ENCODE measurements at places on chromosomes 2 and 18.
A peak's percentile ranks its signal among the peaks of the same experiment; 100 is the strongest.

GRCh38 chr2:25090801-25091200 is 48.9 kb downstream of the EFR3B start:
- DNase-seq, result no peak

DNA sequence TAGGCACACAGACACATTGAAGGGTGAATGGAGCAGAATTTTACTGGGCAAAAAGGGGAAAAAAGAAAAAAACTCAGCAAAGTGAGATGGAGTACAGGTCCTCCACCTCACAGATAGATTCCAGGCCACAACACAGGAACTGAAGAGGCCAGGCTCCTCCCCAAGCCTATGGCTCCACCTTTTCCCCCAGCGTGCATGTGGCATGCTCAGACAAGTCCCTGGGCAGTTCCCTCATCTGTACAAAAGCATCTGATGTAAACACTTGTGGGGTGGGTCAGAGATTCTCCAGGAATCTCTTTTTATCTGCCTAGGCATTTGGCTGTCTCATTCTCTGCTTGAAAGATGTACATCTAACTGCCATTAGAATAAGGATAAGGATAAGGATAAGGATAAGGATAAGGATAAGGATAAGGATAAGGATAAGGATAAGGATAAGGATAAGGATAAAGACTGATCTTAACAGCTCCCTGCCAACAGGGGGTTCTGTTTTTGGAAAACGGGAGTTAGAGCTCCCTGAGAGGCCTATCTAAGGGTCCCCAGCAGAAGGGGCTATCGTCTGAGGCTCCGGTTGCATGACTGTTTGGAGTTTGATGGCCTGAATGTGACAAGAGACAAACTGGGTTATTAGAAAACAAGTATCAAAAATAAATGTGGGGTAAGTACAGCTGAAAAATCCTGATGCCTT is 17.2 kb upstream of the ASXL3 start:
- no peak for DNase-seq

DNA sequence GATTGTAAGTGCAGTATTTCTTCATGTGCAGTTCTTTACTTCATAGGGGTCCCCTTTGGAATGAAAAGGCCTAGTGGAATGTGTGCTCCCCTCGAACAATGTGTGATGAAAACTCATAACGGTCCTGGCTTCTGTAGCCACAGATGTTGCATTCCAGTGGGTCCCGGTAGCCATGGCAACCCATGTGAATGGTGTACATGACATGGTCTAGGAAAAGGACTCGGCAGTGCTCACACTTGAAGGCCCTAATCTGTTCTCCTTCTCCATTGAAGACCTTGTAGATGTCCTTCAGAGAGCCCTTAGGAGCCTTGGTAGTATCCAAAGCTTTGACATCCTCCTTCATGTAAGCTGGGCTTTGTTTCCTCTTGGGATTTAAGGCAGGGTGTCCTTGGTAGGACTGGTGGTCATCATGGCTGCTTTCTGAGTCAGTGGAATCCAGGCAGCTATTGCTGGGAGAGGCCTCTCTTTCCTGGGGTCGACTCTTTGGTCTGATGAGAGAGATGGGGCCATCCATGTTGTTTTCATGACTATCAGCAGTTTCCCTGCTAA is 144.0 kb downstream of the IKZF2 start:
- no peak for DNase-seq

GRCh38 chr2:105344704-105345345 is 7.5 kb downstream of the C2orf49 start:
- no peak for DNase-seq

DNA sequence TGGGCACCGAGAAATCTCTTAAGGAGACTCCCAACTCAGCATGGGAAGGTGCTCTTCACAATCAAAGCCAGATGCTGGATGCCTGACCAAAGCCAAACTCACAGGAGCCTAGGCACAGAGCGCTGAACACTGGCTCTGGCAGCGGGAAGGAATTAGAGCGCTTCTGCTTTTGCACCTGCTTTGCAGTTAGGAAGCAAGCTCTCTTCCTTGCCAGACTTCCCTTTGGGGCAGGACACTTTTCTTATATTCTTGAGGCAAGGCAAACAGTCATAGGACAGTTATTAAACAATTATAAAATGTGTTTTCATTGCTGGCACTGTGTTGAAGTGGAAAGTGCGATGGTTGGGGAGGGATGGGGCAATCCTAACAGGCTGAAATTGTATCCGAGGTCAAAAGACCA is 79.6 kb upstream of the DNMT3A start:
- no peak for DNase-seq

- DNase-seq, result no peak
Measured at GRCh38 chr2:209726311-209726710, 45.3 kb upstream of the UNC80 start.

DNA sequence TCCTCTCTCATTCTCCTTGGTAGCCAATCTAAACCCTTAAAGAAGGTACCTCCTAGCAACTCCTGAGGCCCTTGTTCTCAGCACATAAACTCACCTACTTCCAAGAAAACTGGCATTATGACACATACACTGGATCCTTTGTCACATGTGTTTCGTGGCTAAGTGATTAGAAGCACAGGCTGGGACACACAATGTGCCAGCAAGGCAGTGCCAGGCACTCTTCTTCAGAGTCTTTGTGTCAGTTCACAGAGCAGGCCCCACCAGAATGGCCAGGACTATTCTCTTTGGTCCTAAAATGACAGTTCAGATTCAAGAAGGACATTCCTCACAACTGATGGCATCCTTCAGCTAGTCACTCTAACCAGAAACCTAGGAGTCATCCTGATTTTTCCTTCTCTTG is 40.3 kb downstream of the SMC6 start:
- DNase-seq, result no peak

- DNase-seq, result no peak
Measured at GRCh38 chr2:71941726-71942525, 205.7 kb downstream of the CYP26B1 start.

- peak; percentile 68 for DNase-seq
Measured at GRCh38 chr2:30346471-30347169, 100.4 kb upstream of the LCLAT1 start.

- DNase-seq, result no peak
Measured at GRCh38 chr2:151395509-151396374, 14.0 kb upstream of the RIF1 start.

- DNase-seq, result no peak
Measured at GRCh38 chr18:49161627-49162026, 210.9 kb upstream of the SMAD7 start.

DNA sequence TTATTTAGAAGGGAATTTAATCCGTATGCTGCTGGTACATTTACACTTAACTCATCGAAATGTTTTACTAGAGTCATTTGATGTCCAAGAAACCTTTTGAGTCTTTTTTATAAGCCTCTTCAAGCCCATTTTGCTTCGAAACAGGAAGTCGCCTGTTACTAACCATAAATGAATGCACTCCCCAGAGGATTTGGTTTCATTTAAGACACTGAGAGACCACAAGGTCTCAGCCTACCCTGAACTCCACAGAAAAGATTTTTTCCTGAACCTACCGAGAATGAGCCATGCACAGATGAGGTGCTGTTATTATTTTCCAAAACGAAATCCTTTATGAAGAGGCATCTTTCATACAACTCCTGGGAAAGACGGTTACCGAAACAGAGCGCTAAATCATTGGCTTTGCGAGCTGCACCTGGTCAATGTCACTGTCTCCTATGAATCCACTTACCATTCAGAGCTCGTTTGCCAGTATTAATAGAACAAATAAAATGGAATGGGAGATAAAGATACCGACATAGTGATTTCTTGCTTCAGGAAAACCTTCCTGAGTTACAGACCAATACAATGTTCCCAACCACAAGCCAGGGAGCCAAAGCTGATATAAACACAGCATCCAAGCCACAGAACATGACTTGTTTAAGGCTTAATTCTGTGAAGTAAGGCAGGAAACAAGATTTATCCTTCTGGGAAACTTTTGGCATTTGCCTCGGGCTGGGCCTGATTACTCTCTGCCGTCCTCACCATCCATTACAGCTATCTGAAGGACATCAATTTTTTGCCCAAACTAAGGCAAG is 382.1 kb downstream of the OSR1 start:
- DNase-seq, result no peak

DNA sequence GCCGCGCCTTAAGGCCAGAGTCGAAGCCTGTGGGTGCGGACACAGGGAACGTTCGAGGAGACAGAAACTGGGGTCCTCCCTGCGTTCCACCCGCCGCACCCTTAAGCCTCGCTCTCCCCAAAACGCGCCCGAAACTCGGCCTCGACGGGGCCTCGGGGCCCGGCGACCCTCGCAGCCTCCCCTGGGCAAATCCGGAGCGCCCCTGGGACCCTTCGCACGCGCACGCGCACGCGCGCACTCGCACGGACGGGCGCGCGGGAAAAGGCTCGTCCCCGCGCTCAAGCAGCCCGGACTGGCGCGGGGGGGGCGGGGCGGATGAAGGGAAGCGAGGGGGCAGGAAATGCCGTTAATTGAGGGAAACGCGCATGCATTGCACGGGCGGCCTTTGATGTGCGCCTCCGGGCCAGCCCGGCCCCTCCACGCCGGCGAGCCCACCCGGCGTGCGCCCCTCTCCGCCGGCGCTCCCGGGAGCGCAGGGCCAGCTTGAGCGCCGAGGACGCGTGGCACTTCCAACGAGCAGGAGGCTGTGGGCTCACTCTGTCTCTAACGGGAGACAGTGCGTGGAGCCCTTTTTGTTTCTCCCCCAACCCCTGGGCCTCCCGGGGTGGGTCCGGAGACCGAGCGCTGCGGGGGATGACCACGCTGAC is 5.4 kb upstream of the SALL3 start:
- DNase-seq, result no peak

GRCh38 chr2:105879106-105879802 is 134.5 kb downstream of the NCK2 start:
- no peak for DNase-seq

- DNase-seq, result no peak
Measured at GRCh38 chr2:121450301-121450700, 80.4 kb upstream of the RNU4ATAC start.

- DNase-seq, result peak; percentile 71
Measured at GRCh38 chr2:188395903-188396689, 104.4 kb downstream of the GULP1 start.

- DNase-seq, result peak; percentile 69
Measured at GRCh38 chr2:137947728-137948336, 16.4 kb upstream of the HNMT start.

GRCh38 chr18:10901329-10901728 is 248.0 kb downstream of the PIEZO2 start:
- no peak for DNase-seq

DNA sequence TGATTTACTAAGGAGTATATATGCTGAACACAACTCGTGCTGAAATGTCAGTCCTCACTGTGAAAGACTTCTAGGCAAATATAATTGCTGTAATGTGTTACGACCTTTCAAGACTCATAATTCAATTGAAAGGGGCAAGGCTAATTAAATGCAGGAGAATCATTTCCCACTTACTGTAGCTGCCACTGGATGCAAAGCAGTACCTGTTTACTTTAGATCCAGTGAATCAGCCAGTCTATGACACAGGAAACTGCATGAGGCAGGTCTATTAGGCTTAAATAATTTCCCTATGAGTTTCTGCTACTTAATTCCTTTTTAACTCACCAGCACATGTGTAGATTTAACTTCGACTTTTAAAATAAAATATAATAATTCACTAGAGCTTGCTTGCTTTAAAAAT is 125.6 kb downstream of the CTNNA2 start:
- no peak for DNase-seq

DNA sequence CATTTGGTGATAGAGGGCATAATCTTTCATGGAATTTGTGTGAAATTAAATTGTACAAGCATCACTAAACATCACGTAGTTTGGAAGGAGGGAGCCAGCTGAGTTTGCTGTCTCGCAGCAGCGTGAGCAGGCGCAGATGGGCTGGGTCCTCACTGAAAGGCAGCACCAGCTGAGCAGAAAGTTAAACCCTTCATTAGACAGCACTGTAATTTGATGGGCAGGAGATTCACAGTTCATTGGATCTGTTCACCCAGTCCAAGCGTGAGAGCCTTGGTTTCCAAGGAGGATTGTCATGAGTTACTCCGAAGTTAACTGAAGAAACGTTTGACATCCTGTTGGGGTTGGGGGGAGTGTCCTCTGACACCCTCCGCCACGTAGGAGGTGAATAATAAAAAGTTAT is 89.8 kb upstream of the NFATC1 start:
- DNase-seq, result no peak

- no peak for DNase-seq
Measured at GRCh38 chr2:148306027-148306426, 285.1 kb downstream of the MBD5 start.

DNA sequence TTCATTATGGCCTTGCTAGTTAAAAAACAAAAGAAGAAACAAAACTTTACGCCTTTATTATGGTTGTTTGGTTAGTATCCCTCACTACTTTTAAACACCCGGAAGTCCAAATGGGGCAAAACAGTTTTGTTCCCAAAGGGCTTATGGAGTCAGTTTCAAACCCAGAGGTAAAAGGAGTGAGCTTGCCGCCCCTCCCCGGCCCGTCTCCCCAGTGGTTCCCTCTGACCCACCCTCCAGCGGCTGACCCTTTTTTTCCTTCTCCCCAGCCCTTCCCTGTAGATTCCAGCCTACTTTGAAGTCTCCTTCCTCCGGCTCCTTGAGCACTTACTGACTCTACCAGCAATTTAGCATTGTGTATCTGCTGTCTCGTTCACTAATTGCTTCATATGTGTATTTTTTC is 209.2 kb downstream of the ICOS start:
- no peak for DNase-seq

GRCh38 chr18:10851824-10852319 is 297.5 kb downstream of the PIEZO2 start:
- DNase-seq, result no peak

DNA sequence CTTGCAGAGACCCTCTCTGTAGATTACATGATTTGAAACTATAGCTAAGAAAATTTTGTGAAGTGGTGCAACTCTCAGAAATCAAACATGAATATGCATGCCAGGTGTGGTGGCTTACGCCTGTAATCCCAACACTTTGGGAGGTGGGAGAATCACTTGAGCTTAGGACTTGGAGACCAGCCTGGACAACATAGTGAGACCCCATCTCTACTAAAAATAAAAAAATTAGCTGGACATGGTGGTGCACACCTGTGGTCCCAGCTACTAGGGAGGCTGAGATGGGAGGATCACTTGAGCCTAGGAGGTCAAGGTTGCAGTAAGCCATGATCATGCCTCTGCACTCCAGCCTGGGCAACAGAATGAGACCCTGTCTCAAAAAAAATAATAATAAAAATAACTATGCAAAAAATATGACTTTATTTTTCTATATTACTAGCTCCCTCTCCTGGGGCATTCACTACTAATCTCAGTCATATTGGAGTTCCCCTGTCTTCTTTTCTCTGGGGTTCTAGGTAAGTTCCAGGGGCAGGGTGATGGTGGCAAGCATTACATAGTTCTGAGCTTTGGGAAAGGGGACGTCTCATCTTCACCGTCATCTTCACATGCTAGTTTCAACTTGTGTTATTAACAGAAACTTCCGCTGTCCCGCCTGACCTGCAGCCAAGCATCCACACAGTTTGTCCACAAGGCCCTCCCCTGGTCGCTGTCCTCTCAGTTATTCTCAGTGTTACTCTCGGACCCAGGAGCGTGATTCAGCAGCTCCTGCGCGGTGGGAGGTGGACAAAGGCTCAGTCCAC is 96.8 kb upstream of the MBOAT2 start:
- DNase-seq, result no peak

DNA sequence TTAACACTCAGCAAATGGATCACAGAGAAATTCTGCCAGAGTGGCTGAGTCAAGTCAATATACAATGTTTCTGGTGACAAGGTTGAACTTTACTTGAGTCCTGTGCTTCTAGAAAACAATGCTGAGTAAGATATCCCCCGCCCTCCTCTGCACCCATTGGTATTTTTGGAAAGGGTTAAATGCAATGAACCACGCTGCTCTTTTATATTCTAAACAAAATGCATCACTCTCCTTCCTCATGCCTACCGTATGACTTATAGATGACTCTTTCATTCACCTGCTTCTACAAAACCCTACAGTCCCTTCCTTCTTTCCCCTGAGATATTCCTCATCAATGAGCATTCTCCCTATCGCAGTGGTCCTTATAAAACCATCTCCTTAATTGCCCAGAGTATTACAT is 168.8 kb downstream of the TXNL1 start:
- DNase-seq, result no peak
